SK-N-SH treated with all-trans-retinoic acid at 6 μM for 48 hours (cell line): ENCODE measurements at places on chromosomes 3 and 15.

GRCh38 chr3:37502621-37503020 lies 328.2 kb upstream of the LRRFIP2 start:
- ATAC-seq, result no peak

GRCh38 chr3:168071591-168072322 lies 24.0 kb downstream of the GOLIM4 start:
- peak; percentile 94 for ATAC-seq

- no peak for ATAC-seq
These were observed 908.1 kb downstream of the DIPK2A start for GRCh38 chr3:144879701-144880100.

- peak; percentile 85 for ATAC-seq
These were observed 21.1 kb upstream of the IQCF6 start for GRCh38 chr3:51799879-51800749.

DNA sequence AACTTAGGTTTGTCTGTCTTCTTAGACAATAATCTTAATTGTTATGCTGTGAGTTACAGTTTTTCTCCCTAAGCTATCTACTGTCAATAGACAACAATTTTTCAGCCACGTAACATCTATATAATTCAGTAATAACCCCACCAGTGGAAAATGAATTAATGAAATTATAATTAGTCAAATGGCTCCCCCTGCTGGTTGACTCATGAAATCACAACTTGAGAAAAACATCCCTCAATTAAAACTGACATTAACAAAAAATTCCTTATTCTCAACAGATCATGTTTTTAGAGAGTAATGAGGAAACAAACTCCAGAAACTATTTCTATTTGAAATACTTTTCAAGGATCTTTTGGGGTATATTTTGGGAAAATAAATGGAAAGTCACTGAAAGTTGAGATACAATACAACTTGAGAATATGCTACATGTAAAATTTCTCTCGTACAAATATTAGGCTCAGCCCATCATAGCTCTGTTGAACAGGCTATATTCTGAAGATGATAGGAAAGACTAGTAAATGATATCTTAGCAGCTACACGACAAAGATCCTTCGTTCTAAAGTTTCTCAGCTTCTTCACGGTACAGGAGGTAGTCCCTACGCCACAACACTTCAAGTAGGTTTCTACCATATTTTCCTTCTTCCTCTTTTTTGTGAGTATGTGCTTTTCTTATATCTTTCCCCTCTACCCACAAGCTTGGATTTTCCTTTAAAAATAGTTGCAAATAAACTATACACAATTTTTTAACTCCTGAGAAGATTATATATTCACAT lies 20.7 kb downstream of the PPP1R2 start:
- 0 out of 3 replicates have a peak, but pooled peaks have one; percentile 34 for ATAC-seq

DNA sequence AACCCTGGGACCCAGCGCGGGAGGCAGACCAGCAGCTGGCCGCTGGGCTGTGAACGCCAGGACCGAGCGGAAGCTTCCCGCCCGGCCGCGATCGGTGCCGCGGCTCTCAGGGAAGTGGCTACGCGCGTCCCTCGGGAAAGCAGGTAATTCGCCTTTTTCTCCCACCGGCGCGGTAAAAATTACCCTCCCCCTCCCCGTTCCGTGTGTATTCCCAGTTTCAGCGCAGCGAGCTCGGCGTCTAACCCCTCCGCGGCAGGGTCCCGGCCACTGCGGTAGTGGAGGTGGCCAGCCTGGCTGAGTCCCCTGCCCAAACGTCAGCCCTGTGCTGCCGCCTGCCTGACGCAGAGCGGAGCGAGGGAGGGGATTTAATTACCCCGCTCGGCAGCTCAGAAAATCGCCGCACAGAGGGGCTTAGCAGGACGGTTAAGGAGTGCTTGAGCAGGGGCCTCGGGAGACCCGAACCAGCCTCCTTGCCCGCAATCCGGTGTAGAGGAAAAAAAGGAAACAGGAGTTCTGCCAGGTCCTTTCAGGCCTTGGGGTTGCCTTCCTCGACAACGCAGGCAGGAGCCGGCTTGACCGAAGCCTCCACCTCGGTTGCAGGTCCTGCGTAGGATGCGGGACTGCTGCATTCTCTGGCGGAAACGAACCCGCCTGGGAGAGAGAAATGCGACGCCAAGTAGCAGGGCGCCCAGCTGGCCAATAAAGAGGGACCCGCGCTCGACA lies 2.9 kb downstream of the GATA2 start:
- ATAC-seq, result peak; percentile 10; the same call in 2 of the 3 replicates

DNA sequence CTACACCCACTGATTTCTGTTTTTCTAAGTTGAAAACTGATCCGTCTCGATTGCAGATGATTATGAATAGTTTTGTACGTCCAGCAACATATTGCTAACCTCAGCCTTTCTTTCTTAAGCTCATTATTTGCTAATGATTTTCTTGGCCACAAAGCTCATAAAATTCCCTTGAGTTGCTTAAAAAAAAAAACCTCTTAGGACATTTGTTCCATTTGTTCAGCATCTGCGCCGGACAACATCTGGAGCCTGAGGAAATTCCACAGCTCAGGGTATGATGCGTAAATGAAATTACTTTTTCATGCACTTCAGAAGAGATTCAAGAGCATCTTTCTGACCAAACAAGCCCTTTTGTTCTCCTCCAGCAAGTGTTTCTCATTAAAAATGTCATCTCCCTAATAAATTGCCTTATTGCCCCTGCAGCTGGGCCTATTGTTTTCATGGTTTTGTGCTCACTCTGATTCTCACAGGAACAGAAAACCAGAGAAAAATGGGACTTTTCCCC lies 249.1 kb upstream of the MCTP2 start:
- no peak for ATAC-seq

- peak; percentile 63 for ATAC-seq
These were observed 190.6 kb upstream of the ADAMTS9 start for GRCh38 chr3:64878362-64878761.

DNA sequence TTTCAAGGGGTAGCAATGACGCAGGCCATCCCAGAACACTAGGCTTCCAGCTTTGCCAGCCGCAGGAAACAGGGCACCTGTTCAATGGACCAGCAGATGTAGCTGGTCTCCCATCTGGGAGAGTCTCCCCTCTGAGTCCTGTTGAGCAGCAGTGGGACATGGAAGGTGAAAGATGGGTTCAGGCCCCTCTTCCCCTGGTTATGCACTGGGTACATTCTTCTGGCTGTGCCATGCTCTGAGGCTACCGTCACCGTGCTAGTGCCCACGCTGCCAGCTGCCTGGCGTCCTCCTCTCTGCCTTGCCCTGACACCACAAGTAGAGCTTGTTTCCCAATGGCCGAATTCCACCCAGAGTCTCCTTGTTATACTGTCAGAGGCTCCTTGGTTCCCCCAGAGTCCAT lies 63.1 kb downstream of the TLE3 start:
- ATAC-seq, result no peak

DNA sequence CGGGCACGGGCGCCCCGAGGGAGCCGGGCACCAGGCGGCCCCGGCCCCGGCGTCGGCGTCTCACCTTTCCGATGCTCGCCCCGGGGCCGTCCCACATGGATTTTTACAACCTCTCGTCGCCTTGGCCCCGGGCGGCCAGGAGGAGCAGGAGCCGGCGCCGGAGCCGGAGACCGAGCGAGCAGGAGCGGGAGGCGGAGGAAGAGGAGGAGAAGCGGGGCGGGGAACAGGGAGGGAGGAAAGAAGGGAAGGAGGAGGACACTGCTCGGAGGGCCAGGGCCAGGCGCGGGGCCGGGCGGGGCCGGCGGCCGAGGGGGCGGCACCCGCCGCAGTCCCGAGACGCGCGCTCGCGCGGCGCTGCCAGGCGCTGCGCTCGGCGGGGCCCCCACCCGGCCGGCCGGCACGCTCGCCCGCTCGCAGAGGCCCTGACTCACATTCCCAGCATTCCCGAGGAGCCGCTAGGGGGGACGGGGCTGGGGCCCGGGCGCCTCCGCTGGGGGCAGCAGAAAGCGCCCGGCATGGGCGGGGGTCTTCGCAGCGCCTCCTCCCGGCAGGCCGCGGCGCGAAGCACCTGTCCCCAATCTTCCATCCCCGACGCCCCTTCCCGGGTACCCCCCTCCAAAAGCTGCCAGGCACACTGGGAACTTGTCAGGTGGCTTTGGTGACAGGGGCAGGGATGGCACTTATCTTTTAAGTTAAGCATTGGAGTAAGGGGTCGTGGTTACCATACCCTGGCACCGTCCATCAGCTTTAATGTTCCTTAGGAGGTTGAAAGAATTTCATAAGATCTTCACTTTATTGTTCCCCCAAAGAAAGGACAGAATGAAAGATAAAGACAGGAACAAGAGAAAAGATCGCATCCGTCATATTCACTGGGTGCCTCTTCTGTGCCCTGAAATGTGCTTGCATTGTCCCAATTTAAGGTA lies at the start of gene ERC2:
Gene ERC2, minus strand, starts transcription at position 284 of the 923 bp plus-strand sequence.
- peak; percentile 79 for ATAC-seq

DNA sequence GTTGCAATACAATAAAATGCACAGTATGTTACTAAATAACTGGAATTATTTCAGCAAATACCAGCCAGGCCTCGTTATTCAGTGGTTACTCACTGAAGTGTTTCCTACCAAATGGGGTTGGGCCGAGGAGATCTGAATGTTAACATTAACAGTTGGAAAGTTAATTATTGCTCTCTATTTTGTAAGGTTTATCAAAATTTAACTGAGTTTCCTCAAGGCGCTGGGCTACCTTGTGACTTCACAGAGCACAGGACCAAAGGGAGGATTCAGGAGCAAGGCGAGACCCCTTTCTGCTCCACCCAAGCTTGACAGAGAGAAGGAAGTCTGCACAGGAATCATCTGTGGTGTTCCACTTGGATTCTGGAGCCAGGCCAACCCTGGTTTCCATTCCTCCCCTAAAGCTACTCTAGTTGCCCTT lies 21.6 kb downstream of the ADAMTS9 start:
- ATAC-seq, result peak; percentile 40; the same call in 2 of the 3 replicates

- ATAC-seq, result peak; percentile 25
These were observed 474 bp downstream of the ATP2C1 start for GRCh38 chr3:130894130-130894985.

DNA sequence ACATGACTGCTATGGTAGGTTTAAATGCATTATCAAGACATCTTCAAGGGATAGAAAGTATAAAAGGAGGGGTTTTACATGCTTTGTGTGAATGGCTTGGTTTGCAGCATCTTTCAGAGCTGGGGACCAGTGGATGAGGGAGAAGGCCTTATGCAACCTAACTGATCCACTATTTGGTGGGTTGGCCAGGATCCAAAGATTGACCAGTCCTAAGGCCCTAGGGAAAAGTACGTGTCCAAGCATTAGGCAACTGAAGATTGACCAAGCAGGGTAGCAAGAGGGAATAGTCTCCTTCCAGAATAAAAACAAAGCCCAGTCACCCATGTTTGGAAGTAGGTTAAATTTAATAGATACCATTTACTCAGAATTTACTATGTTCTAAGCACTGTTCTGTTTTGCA lies 509.3 kb downstream of the EPHB1 start:
- ATAC-seq, result no peak

DNA sequence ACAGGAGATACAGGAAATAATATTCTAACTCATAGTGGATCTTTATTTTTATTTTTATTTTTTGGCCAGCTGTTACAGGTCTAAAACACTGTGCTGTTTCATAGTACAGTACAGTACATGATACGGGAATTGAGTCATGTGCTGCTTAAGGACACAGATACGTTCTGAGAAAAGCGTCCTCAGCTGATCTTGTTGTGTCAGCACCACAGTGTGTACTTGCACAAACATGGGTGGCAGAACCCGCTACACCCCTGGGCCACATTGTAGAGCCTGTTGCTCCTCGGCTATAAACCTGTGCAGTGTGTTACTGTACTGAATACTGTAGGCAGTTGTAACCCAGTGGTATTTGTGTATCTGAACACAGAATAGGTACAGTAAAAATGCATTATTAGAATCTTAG lies 183.4 kb downstream of the OR4M2 start:
- ATAC-seq, result no peak

- no peak for ATAC-seq
These were observed 39.6 kb upstream of the SFMBT1 start for GRCh38 chr3:53085476-53085875.

DNA sequence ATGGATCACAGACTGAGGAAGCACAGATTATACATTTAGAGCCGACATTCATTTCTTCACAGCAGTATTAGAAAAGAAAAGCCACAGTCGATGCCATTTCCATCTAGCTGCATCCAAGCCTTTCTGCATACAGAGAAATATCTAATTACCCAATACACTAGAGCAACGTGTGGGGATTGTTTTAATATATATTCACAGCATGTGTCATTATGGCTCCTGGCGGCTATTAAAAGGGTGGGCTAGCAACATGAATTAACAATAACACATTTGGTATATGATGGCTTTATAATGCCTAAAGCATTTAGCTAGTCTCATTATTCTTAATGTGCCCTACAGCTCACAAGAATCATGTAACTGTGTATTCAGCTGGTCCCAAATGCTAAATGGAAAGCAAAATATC lies 1030.5 kb downstream of the FHIT start:
- ATAC-seq, result no peak
